Upper lobe of right lung (tissue), 1 donor: ENCODE measurements at places on chromosomes 7 and 10. TPM values are rescaled to one million over a fixed set of nuclear protein-coding genes. Genes with fewer than 3 reads are reported as not detected.

Gene CREB5
- total RNA-seq: 8.9 TPM

Gene PRSS2
- total RNA-seq: not detected

Gene TMEM140
- 31.2 TPM for total RNA-seq

Gene GIMAP5
- total RNA-seq: 41.8 TPM

Gene PRSS37
- not detected for total RNA-seq

Gene ZNF746
- 17.0 TPM for total RNA-seq

Gene MET
- total RNA-seq: 69.6 TPM

Gene TEX36
- total RNA-seq: not detected

Gene OR9A2
- not detected for total RNA-seq

Gene TRPV5
- not detected for total RNA-seq

Gene PTCD1
- total RNA-seq: 7.5 TPM

- peaks cover 4% of the 10 kb centered on the region for H3K4me1 ChIP-seq
- H3K36me3 ChIP-seq: no peaks in the 10 kb centered on the region
- no peak overlapping the region for H3K27ac ChIP-seq
- DNase-seq: peak; percentile 73
These were observed 210.4 kb upstream of the ADO start for GRCh38 chr10:62594093-62594520.

GRCh38 chr7:156823435-156823834 lies 69.5 kb downstream of the LMBR1 start:
- H3K36me3 ChIP-seq: peaks cover 7% of the 10 kb centered on the region
- DNase-seq: no peak
- no peaks in the 10 kb centered on the region for H3K27me3 ChIP-seq
- H3K4me3 ChIP-seq: no peak overlapping the region
- no peak overlapping the region for H3K27ac ChIP-seq
- no peaks in the 10 kb centered on the region for H3K4me1 ChIP-seq

DNA sequence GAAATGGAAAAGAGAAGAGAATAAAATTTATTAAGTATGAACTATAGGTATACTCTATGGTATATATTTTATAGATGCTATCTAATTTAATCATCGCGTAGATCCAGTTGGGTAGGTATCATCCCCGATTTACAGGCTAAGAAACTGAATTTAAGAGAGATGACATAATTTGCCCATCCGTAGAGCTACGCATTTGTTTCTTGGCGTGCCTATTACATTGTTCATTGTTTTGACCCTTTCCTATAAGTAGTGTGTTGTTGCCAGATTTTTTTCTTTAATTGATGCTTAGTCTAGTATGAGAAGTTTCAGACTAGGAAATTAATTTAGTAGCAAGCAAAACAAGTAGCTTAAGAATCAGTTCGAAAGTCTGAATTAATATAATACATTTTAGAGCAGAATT lies 205.7 kb upstream of the NPSR1 start:
- DNase-seq: no peak
- H3K27ac ChIP-seq: no peak overlapping the region
- no peak overlapping the region for H3K4me3 ChIP-seq
- H3K4me1 ChIP-seq: no peaks in the 10 kb centered on the region
- H3K36me3 ChIP-seq: no peaks in the 10 kb centered on the region
- no peaks in the 10 kb centered on the region for H3K27me3 ChIP-seq

GRCh38 chr10:119413471-119414080 lies 128.9 kb downstream of the RGS10 start:
- peaks cover 61% of the 10 kb centered on the region for H3K4me1 ChIP-seq
- DNase-seq: peak; percentile 69
- H3K4me3 ChIP-seq: no peak overlapping the region

GRCh38 chr10:52818019-52818418 lies 45.4 kb upstream of the MBL2 start:
- H3K27ac ChIP-seq: no peak overlapping the region
- no peak overlapping the region for H3K4me3 ChIP-seq
- H3K36me3 ChIP-seq: no peaks in the 10 kb centered on the region
- DNase-seq: no peak

- no peaks in the 10 kb centered on the region for H3K27me3 ChIP-seq
- DNase-seq: no peak
- H3K27ac ChIP-seq: no peak overlapping the region
- H3K4me1 ChIP-seq: no peaks in the 10 kb centered on the region
- H3K36me3 ChIP-seq: no peaks in the 10 kb centered on the region
- no peak overlapping the region for H3K4me3 ChIP-seq
These were observed 567.8 kb upstream of the NRG3 start for GRCh38 chr10:81306971-81307782.

- H3K27ac ChIP-seq: no peak overlapping the region
- no peak overlapping the region for H3K4me3 ChIP-seq
- DNase-seq: no peak
- no peaks in the 10 kb centered on the region for H3K4me1 ChIP-seq
- H3K36me3 ChIP-seq: no peaks in the 10 kb centered on the region
- no peaks in the 10 kb centered on the region for H3K27me3 ChIP-seq
These were observed 79.1 kb downstream of the MGMT start for GRCh38 chr10:129546106-129546505.

DNA sequence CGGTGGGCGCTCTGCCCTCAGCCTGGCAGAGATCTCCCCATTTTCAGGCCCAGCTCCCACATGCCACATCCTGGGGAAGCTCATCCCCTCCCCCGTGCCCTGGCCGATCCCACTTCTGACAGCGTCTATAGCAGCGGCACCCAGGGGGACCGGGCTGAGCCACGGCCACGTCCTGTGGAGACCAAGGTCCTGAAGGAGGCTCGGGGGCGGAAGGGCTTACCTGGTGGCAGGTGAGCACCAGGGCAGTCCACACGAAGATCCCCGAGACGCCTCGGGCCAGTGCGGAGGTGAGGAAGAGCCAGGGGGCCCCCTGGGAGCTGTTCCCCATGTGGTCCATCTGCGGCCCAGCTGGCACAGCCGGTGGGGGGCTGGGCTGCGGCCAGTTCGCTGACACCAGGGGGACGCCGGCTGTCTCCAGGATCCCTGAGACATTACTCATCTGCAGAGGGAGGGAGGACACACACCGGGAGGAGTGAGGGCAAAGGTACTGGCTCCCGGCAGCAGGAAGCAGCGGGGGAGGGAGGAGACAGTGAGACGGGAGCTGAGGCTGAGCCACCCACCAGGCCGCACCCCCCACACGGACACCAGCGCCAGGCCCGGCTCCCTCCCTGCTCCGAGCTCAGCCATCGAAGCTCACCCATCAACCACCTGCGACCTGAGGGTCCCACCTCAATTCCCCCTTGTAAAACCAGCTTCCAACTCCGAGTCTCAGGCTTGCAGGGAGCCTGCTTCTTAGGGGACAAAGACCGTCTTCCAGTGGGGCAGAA lies 776 bp downstream of the TMEM184A start:
- no peak for DNase-seq
- H3K27me3 ChIP-seq: no peaks in the 10 kb centered on the region
- peak overlapping the region; percentile 19 for H3K27ac ChIP-seq
- no peaks in the 10 kb centered on the region for H3K4me1 ChIP-seq

DNA sequence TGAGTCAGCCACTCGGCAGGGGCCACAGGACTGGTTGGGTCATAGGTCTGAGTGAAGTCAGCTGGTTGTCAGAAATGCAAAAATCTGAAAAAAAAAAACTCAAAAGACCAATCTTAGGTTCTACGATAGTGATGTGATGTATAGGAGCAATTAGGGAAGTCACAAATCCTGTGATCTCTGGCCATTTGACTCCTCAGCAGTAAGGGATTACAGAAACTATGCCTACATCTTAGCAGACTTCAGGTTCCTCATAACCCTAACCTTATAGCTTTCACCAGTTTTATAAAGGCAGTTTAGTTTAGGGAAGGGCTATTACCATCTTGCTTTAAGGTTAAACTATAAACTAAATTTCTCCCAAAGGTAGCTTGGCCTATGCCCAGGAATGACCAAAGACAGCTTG lies 163.1 kb upstream of the HGF start:
- H3K27ac ChIP-seq: no peak overlapping the region
- no peaks in the 10 kb centered on the region for H3K4me1 ChIP-seq
- no peak overlapping the region for H3K4me3 ChIP-seq
- H3K36me3 ChIP-seq: no peaks in the 10 kb centered on the region
- no peaks in the 10 kb centered on the region for H3K27me3 ChIP-seq

DNA sequence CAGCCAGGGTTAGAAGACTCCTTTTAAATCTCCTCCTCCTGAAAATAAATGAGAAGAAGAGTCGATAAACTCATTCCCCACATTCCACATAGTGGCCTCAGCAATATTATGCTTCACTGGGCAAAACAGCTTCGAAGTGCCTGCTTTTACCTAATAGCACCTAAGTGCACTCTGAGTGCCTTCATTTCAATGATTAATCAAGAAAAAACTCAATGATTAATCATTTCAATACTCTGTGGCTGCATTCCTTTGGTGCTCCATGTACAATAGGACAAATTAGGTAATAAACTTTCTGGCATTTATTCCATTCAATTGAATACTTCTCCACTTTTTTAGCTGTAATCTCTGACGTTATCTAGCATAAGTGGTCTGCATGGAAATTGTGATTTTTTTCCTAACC lies 174.6 kb downstream of the CCDC71L start:
- H3K27me3 ChIP-seq: no peaks in the 10 kb centered on the region
- DNase-seq: no peak
- H3K27ac ChIP-seq: peak overlapping the region; percentile 18
- H3K4me3 ChIP-seq: no peak overlapping the region
- H3K36me3 ChIP-seq: no peaks in the 10 kb centered on the region

GRCh38 chr7:46996972-46997371 lies 584.9 kb downstream of the TNS3 start:
- H3K4me3 ChIP-seq: no peak overlapping the region
- H3K36me3 ChIP-seq: no peaks in the 10 kb centered on the region
- H3K4me1 ChIP-seq: no peaks in the 10 kb centered on the region
- no peak overlapping the region for H3K27ac ChIP-seq

DNA sequence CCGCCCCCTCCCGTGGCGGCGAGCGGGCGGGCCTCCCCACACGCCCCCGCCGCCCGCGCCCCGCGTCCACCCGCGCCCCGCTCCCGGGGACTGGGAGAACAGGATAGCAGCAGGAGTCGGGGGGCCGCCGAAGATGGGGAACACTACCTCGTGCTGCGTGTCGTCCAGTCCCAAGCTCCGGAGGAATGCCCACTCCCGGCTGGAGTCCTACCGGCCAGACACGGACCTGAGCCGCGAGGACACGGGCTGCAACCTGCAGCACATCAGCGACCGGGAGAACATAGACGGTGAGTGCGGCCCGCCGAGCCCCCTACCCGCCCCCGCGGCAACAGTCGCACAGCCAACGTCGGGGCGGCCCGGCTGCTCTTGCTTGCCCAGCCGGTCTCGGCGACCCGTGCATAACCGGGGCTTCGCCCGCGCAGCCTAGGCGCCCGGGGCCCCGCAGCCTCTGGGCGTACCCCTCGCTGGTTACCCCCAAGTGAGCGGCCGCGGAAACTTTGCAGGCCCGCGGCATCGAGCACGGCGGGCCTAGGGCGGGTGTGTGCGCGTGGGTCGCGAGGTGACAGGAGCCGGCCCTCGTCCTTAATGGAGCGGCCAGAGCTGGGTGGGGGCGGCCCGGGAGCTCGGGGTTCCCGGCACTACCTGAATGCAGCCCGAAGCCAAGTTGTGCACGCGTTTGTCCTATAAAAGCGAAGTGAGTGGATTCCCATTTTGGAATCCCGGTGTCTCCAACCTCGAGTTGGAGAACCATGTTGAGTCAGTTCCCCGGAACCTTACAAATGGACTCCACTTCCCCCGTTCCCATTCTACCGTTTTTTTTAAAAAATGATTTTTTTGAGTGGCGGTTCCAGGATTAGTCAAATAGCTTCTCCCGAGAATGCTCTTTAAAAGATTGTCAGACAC lies 863 bp downstream of the CCNY start:
- no peaks in the 10 kb centered on the region for H3K36me3 ChIP-seq
- H3K27me3 ChIP-seq: no peaks in the 10 kb centered on the region
- peak; percentile 75 for DNase-seq
- peaks cover 44% of the 10 kb centered on the region for H3K4me1 ChIP-seq
- peak overlapping the region; percentile 75 for H3K27ac ChIP-seq
- H3K4me3 ChIP-seq: peak overlapping the region; percentile 80

DNA sequence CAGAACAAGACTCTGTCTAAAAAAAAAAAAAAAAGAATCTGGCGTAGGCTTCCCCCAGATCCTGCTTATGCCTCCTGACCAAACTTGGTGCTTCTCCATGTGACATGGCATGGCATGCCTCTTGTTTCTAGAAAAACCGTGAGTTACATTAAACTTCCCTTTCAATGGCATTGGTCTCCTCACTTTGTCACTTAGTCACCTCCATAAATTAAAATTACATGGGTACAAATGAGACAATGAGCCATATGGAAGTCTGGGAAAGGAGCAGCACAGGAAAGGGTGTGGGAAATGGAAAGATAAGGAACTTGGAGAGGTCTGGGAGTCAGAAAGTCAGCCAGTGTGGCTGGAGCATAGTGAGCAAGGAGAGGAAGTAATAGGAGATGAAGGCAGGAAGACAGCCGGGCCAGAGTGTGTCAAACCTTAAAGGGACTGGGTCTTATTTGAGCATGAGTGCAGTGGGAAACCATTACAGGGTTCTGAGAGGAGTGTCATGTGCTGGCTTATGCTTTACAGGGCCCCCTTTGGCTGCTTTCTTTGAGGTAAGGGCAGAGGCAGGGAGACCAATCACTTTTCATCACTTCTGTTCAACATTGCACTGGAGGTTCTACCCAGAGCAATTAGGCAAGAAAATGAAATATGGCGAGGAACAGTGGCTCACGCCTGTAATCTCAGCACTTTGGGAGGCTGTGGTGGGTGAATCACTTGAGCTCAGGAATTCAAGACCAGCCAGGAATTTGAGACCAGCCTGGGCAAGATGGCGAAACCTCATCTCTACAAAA lies 21.3 kb upstream of the ZMIZ2 start:
- H3K4me1 ChIP-seq: peaks cover 6% of the 10 kb centered on the region
- no peak overlapping the region for H3K4me3 ChIP-seq
- H3K27me3 ChIP-seq: no peaks in the 10 kb centered on the region
- DNase-seq: no peak

DNA sequence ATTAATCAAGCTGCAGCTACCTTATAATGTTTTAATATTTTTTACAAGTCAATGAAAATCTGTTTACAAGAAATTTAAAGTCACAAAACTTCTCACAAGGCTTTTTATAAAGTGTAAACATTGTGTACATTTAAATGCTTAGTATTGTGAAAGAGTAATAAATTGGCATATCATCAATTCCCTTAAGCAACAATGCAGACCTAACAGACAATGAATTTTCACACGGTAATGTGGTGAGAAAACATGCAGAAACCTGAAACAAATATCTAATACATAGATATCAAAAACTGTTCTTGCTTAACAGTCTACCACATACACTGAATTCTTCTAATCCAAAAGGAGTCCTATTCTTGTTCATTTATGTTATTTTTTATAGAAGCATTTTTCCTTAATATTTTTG lies 220.7 kb downstream of the CRPPA start:
- H3K27me3 ChIP-seq: no peaks in the 10 kb centered on the region
- H3K4me3 ChIP-seq: no peak overlapping the region
- H3K4me1 ChIP-seq: no peaks in the 10 kb centered on the region
- no peak overlapping the region for H3K27ac ChIP-seq
- no peaks in the 10 kb centered on the region for H3K36me3 ChIP-seq
